ENCODE measurements at places on chromosomes 16 and 17.

DNA sequence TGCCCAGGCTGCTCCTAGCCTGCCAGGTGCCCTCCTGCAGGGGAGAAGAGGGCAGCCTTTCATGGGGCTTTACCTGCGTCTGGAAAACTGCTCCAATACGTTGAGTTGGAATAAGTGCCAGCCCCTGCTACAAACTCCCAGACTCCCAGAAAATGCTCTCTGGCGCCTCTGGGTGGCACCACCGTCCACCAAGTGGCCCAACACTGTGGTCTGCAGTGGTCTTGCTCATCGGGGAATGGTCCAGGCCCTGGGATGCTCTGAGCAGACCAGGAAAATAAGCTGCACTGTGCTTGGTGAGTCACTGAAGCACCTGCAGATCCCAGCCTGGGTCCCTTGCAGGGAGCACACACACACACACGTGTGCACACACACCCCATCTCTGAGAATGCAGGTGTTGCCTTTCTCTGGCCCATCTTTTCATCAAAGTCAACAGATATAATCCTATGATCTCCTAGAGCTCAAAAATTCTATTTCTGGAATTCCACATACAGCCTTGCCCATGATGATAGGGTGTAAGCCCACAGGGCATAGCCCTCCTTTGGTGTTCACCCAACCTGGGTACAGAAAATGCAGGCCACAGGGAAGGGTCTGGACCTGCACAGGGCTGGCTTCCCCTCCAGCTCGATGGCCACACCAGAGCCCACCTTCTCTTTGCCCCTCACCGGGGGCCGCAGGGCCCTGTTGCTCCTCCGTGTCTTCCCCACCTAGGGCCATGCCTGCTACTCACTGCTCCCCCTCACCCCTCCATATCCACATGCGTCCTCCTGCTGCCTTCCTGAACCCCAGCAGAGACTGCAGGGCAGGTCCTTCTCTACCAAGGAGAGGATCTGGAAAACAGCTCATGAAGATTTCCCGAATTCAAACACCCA is 20.5 kb downstream of the CDIP1 start:
- DNase-seq, result peak; percentile 21

GRCh38 chr17:1834380-1835149 is 4.8 kb downstream of the RPA1 start:
- DNase-seq, result peak; percentile 67

GRCh38 chr17:45296003-45296832 is 20.6 kb downstream of the MAP3K14 start:
- peak; percentile 99 for DNase-seq

- DNase-seq, result no peak
Measured at GRCh38 chr17:45702666-45703266, 81.4 kb upstream of the CRHR1 start.

GRCh38 chr17:75183999-75184884 is 1.5 kb upstream of the SUMO2 start:
- DNase-seq, result no peak

DNA sequence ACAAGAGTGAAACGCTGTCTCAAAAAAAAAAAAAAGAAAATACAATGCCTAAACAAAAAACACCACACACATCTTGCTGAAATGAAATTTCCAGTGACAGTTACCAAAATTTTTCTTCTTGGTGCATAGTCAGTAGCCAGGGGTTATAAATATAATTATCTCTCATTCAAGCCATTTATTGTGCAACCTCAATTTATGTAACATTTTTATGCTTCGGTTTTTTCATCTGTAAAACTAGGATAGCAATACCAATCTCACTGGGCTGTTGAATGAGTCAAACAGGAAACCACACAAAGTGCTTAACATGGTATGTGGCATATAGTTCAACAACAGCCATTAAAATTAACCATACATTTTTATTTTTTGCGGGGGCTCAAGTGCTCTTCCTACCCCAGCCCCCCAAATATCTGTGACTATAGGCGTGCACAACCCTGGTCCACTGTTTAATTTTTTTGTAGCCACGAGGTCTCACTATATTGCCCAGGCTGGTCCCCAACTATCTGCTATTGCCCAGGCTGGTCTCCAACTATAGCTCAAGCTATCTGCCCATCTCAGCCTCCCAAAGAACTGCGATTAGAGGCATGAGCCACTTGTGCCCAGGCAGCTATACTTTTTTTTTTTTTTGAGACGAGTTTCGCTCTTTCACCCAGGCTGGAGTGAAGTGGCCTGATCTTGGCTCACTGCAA is 2.6 kb downstream of the COG4 start:
- DNase-seq, result peak; percentile 90

DNA sequence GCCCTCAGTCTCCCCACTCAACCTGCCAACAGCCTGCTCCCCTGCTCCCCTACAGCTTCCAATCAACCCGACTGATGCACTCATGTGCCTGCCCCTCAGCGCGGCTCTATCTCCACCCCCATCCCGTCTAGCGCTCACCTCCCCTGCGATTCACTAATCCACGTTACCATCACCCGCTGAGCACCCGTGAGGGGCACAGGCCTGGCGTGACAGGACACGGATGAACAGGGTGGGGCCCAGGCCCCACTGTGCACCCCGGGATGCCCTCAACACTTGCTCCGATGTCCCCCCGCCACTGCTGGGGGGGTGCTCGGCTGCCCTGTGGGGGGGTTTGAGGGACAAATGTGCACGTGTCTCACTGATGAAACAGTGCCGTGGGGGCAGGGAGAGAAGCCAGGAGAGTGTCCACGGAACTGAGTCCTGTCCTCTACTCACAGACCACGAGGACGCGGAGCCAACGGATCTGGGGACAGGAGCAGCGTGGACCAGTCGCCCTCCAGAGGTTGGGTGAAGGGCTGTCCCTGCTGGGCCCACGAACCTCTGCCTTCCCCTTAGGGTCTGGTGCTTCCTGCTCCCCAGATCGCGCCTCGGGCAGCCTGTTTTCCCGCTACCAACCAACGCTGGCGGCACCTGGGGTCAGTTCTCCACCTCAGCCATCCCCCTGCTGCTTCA is 66.7 kb downstream of the RPH3AL start:
- no peak for DNase-seq
